ENCODE measurements at places on chromosomes 6 and 20.

DNA sequence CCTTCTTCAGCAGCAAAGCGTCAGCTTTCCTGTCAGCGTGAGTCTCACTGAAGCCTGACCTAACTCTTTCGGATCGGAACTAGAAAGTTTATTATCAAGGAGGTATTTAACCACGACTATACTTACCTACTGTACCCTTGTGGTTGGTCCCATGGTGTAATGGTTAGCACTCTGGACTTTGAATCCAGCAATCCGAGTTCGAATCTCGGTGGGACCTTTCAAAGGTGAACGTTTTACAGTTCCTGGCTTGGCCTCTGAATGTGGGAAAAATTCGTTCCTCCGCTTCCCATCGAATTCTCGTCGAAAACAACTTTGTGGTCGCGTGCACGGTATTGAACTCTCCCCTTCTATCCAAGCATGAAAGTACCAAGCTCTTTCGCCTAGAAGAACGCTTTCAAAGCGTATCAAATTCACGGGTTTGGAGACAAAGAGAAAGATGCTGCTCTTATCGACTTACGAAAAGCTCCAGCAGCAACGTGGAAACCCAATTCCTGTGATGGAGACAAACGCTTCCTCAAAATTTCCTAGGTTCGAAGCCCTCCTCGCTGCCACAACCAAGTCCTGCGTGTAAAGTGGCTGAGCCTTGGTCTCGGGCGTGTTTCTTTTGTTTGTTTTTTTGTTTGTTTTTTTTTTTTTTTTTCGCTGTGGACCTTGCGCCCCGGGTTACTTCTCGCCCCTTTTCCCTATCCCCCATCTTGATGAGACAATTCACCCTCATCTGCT, 63.7 kb downstream of the GPX5 start:
- DNase-seq: peak; percentile 93

DNA sequence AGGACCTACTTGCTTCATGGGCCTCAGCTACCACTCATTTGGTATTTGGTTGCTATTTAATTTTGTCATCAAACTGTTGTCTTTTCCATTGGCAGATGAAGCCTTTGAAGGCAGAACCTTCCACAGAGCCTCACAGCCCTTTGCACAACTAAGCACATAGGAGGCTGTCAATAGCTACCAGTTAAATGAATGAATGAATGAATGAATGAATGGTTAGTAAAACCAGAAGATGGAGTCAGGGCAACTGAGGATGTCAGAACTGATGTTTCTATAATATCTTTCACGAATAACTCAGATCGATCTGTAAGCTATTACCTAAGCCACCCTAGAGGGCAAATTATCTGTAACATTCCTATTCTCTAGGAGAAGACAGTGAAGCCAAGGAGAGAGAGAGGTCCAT, 19.1 kb downstream of the BNIP5 start:
- no peak for DNase-seq

DNA sequence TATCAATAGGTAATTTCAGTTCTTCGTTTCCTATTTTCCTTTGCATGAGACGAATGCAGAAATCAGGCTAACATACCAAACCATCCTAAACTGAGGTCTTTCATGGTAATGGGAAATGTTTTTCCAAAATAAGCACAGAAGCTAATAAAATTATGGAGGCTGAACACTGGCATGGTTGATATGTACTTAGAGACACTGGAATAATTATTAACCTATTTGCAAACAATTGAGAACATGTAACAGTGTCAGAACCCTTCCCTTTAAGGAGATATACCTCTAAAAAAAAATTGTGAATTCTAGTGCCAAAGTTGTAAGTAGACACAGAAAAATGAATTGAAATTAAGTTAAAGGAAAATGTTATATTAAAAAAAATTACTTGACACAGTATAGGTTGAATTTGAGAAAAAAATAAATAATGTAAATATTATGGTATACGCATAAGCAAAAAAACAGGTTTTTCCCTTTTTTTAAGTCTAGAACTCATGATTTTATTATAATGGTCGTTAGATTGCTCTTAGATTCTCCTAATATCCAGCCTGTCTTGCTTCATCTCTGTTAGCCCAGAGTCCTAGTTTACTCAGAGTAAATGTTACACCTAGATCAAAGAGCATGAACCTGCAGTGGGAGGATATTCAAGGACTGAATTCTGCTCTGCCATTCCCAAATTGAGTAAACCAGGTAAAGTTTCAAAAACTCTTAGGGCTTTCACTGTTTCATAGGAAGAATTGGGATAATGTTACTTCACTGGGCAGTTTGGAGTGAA, 1.7 kb downstream of the SLC17A2 start:
- DNase-seq: no peak

DNA sequence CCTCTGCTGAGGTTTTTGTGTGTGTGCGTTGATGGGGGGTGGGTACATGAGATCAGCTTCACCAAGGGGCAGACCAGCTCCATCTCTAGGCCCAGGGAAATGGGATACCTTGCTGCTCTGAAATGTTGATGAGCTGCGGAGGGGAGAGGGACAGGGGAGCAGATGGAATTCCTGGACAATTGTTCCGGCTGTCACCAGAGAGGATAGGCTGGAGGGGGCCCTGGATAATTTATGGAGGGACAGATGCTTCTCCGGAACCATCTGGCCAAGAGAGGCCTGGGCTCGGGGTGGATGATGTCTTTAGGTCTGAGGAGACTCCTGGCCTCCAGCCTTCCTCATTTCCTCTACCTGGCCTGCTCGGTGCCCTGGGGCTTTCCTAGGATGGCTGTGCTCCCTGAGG, 1.9 kb upstream of the TJAP1 start:
- no peak for DNase-seq

GRCh38 chr6:52191824-52192223, 5.6 kb downstream of the IL17A start:
- no peak for DNase-seq

GRCh38 chr6:25062070-25062811, 126.5 kb upstream of the RIPOR2 start:
- DNase-seq: no peak

Data from astrocyte of the spinal cord (primary cell).